Putamen (tissue), 1 donor: ENCODE measurements at places on chromosomes 7 and 10.

GRCh38 chr10:1659221-1659791, 78.0 kb downstream of the ADARB2 start:
- no peak for DNase-seq

DNA sequence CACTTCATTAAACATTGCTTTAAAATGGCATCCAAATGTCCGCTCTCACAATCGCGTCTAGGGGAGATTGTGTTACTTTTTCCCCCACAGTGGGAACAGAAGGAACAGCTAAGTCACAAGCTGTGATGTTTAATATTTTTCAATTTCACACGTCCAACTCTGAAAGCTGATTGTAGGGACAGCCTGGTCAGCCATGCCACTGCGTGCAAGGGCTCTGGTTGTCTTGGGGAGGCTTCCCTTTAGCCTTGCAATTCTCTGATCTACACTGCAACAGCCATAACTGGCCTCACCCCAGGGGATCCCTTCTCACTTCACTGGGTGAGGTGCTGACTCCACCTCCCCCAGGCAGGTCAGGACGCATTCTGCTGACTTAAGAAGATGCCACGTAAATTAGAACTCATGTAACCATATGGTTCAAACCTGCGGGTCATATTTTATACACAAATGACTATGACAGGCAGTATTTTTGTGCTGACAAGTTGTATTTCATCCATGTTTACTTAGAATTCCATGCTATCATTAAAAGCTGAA, 425.2 kb upstream of the NFE2L3 start:
- DNase-seq, result no peak

- no peak for DNase-seq
Measured at GRCh38 chr7:37113661-37114355, 334.9 kb downstream of the ELMO1 start.

- no peak for DNase-seq
Measured at GRCh38 chr7:14381936-14382335, 392.5 kb upstream of the ETV1 start.

- DNase-seq, result no peak
Measured at GRCh38 chr7:121273467-121274167, 55.2 kb upstream of the WNT16 start.

GRCh38 chr10:71045204-71045809, 156.9 kb upstream of the PCBD1 start:
- DNase-seq, result peak; percentile 23

DNA sequence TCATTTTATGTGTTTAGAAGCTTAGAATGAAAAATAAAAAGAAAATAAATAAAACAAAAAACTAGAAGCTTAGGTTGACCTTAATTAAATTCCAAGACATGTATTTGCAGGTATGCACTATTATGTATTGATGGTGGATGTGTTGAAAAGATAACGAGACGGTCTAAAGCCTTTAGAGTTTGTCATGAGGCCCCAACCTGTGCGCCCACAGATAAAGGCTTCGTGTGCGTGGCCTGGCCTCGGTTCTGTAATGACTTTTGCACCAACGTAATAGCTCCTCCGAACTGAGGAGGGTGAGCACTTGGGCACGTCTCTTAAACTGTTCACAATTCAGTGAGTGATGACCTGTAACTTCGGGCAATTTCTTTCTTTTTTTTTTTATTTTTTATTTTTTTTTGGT, 43.7 kb upstream of the NCAPG2 start:
- DNase-seq, result no peak

GRCh38 chr7:23963461-23964165, 253.6 kb downstream of the STK31 start:
- no peak for DNase-seq
